ENCODE measurements at places on chromosomes 1 and 21.
A peak's percentile ranks its signal among the peaks of the same experiment; 100 is the strongest.

- no peak for DNase-seq
Measured at GRCh38 chr1:117127795-117128194, 6.2 kb upstream of the TRIM45 start.

DNA sequence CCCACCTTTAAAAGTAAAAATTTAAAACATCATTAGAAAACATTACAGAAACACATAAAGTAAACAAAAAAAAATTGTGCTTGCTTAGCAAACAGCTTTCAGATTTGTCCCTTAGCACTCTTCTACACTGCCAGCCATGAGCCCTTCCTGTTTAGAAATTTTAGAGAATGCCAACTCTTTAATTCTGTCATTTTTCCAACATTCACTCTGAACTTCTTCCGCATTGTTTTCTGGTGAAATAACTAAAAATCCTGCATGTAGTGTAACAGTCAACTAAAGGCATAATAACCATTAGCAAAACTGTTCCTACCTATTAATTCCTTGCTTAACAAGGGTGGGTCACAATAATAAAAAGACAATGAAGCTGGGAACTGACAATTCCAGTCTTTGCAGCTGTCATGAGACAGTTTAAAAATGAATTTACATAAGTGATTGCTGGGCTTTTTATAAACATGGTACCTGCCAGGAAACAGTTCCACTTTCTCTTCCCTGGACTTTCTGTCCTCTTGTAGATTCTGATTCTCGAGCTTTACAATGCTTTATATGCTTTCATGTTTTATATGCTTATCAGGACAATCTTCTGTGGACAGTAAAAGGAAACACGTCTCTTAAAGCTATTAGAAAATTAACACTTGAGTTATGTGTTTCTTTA lies 19.0 kb downstream of the GNG12 start:
- DNase-seq: no peak

DNA sequence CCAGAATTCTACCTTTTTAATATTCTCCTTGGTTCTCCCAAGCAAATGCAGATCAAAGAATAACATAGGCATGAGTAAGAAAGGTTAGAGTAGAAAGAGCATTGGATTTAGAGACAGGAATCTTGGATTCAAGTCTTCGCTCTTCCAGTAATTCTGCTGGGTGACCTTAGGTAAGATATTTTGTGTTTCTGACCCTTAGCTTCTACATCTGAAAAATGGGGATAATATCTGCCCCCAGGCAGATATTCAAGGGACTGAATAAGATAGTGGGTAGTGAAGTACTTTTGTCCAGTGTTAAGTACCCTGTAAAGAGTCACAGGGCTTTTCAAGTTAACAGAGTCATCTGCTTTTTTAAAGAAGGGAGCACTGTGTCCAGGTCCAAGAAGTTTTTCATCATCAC lies 70.8 kb downstream of the KDM1A start:
- DNase-seq: no peak

GRCh38 chr21:46188226-46189212 lies 4.3 kb upstream of the SPATC1L start:
- DNase-seq: peak; percentile 72

- DNase-seq: no peak
Measured at GRCh38 chr1:207938016-207938415, 27.1 kb upstream of the CD34 start.

- peak; percentile 77 for DNase-seq
Measured at GRCh38 chr1:204941421-204942338, 71.0 kb downstream of the NFASC start.

DNA sequence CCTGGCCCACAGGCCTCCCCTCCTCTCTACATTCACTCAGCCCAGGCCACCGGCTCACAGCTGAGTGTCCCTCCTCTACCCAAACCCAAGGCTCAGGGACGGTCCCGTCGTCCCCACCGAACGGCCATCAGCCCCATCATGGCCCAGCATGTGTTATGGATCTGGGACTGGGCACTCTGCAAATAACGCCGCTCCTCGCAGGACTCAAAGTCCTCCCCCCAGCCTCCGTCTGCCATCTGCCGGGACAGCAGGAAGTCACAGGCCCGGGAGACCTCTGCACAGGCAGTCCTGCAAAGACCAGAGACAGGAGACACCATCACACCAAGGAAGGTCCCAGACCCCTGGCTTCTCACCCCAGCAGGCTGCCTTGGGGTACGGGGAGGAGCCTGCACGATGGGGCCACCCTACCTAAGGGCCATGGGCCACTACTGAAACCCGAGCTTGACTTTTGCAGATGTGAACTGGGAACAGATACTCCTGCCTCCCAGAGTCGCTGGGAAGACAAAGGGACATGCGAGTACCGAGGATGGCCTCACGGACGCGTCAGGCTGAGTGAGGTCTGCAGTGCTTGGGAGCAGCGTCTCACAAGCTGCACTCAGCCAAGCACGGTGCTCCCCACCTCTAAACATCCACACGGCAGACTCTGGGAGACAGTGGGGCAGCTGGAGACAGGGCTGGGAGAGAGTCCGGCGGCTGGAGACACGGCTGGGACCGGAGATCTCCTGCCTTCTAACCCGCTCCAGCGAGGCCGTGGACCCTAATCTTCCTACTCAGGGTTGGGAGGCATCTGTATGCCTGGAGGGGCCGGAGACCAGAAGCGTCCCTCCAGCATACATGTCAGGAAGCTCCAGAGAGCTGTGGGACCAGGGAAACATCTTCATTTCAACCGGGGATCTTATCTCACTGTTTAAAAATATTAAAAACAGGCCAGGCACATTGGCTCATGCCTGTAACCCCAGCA lies 10.4 kb upstream of the SPATC1L start:
- DNase-seq: peak; percentile 83

Data from SK-N-SH (cell line).